Stimulated activated CD4-positive, alpha-beta T cell treated with anti-CD3 and anti-CD28 coated beads, TNF-alpha, amount 100 ng/mL, for 48 hours (primary cell): ENCODE measurements at places on chromosomes 5 and 9.

GRCh38 chr5:20610681-20611080 lies 622.7 kb upstream of the CDH18 start:
- no peak for DNase-seq

DNA sequence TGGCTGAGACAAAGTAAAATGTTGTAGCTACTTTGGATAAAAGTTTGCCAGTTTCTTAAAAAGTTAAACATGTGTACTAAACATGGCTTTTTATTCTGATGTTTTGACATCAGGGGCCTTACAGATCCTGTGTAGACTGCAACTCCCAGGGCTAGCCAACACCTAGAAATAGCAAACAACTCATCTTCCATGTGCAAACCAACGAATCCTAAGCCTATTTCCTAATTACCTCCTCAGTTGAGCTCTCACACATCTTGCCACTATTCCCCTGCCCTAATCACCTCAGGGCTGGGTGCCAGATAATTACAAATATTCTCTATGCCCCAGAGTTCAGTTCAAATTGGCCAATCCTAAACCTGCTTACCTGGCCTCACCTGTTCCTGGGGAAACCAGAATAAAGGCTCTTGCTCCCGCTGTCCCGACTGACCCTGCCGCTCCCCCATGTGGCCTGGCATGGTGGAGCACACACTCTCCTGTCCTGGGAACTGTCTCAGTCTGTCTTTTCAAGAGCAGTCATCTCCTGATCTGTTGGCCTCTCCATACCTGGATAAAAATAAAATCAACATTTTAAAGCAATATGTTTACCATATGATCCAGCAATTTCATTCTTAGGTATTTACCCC lies 37.1 kb upstream of the FAM169A start:
- no peak for DNase-seq

GRCh38 chr9:72554221-72554641 lies 32.8 kb downstream of the TMC1 start:
- no peak for DNase-seq

DNA sequence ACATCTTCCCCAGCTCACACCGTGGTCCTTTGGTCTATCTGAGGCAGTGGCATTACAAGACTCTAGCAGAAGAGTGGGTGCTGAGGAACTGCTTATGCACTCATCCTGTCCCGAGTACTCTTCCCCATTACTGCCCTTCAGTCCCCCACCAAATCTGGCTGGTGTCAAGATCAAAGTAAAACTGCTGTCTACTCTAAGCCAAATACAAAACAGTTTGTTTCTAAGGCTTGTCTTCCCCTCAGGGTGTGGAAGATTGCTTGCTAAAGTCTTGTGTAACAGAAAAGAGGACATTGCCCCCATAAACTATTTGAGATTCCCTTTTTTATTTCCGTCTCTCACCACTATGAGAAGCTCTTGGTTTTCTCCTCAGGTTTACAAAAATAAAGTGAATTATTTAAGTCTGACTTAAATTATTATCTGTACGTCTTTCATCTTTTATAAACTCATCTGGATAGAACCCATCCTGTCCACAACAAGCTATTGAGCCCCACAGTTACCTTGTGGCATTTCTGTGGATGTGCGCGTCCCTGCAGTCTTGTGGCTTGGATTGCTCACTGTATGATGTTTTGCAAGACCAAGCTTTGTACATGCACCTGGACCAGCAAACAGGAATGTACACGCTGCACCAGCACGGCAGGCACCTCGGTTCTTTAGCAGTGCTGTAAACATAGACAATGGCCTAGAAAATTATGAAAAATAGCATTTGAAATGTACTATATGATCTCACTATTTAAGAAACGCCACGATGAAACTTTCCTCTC lies 61.0 kb downstream of the CYSTM1 start:
- no peak for DNase-seq

DNA sequence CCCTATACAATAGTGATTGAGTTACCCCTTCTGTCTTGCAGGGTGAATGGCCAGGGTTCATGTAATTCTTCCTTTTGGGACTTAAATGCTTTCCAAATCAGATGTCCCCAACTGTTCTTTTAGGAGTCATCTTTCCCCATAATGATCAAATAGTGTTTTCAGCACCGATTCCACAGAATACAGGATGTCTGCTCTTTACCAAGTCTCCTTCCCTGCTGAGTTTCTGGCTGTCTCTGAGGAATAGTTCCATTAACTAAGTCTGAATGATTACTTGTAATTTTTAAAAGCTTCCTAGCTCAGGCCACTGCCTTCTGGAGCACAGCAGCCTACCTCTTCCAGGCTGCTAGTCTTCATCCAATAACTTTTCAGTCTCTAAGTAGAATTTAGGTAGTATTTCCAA lies 630.7 kb upstream of the ZNF608 start:
- DNase-seq = no peak

GRCh38 chr9:87831159-87831558 lies 51.5 kb upstream of the SPATA31E1 start:
- no peak for DNase-seq

DNA sequence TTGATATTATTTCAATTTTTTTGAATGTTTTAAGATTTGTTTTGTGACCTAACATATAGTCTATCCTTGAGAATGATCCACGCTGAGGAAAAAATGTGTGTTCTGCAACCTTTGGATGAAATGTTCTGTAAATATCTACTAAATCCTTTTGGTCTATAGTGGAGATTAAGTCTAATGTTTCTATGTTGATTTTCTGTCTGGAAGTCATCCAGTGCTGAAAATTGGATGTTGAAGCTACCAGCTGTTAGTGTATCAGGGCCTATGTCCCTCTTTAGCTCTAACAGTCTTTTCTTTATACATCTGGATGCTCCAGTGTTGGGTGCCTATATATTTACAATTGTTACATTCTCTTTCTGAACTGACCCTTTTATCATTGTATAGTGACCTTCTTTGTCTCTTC lies 422.3 kb downstream of the TMEM232 start:
- DNase-seq = no peak

DNA sequence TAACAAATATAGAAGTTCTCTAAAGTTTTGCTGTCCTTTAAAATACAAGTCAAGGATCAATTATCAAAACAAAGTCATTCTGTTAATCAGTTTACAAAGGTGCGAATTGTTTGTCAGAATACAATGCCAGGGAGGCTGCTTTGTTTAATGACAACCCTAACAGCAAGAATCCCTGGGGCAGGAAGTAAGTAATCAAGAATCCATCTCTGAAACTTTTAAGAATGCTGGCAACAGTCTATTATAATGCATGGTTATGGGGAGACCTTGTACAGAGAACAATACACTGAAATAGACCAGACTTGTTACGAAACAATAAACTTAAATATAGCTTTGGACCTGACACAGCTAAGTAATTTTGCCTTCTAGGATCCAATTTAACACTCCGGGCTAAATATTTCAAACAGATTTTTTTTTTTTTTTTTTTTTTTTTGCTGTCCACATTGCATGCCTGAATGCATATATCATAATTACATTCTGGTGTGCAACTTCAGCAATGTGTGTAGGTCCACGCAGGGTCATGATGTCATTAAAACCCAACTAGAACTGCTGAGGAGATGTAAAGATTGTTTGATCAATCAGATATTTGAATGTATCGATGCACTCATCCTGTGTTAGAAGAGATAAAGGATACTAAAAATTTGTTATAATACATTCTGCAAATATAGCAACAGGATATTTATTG lies 421.3 kb downstream of the CETN3 start:
- no peak for DNase-seq

GRCh38 chr9:36603006-36603405 lies 30.3 kb downstream of the MELK start:
- no peak for DNase-seq

GRCh38 chr9:83538890-83539238 lies 663 bp upstream of the FRMD3 start:
- DNase-seq = no peak

DNA sequence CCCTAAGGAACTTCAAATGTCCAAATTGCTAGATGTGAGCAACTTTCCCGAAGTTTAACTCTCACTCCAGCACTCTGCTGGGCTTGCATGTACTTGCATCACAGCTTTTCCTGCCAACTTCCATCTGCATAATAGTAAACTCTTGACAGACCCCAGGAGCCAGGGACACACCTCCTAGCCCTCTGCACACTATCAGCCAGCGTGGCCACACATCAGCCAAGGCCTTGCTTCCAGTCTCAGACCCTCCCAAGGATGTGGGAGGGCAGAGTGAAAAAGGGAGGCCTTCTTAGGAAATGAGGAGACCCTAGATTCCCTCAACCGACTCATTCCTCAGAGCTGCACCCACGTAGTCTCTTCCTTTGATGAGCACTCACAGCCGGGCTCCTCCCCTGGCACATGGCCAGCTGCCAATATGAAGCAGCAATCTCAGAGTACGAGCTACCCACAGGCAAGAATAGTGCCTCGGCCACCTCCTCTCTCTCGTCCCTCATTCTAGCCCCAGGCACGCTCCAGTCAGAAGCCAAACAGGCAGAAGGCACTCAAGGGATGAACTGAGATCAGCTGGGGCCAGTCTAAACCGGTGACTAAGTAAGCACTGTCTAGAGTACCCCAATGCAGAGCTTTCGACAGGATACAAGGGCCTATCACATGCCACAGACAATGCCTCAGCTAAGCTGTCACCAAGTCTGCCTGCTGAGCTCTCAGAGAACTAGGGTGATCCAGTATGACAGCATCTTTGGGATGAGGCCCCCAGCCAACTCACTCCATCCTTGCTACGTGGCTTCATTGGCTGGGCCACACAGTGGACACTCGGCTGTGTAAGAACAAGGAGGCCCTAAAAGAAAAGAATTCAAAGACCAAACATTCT lies 2.3 kb downstream of the P4HA2 start:
- DNase-seq = peak; percentile 43

DNA sequence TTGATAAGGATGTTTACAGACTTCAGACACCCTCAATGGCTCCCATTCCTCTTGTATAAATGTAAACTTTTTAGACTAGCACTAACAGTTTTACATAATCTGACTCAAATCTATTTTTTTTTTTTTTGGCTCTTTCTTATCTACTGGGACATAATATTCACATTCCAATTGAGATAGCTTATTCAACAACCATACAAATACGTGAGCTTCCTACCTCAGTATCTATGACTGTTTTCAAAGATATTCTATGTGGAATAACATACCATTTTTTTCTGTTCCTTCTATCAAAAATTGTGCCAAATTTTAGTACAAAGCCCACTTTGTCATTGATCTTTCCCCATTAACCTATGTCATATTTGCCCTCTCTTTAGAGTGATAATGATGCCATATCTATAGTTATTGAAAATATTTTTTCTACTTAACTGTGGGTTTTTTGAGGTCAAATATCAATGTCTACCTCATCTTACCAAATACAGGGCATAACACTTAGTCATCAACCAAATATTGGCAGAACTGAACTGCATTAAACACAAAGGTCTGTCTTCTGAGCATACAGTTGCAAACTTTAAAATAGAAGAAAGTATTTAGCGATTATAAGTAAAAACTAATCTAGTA lies 482.6 kb downstream of the PTPRD start:
- no peak for DNase-seq

DNA sequence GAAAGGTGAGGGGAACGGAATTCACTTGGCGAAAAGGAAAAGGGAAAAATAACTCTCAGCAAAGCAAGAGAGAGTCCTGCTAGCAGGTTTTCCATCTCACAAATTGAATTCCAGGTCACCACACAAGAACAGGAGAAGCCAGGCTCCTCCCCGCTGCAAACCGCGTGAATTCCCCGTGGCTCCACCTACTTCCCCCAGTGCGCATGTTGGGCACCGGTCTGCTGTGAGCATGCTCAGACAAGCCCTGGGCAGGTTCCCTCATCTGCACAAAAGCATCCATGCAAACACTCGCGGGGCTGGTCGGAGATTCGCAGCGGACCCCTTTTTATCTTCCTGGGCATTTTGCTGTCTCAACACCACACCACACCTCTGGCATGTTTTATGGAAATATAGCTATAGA lies 58.5 kb upstream of the S1PR3 start:
- DNase-seq = no peak

DNA sequence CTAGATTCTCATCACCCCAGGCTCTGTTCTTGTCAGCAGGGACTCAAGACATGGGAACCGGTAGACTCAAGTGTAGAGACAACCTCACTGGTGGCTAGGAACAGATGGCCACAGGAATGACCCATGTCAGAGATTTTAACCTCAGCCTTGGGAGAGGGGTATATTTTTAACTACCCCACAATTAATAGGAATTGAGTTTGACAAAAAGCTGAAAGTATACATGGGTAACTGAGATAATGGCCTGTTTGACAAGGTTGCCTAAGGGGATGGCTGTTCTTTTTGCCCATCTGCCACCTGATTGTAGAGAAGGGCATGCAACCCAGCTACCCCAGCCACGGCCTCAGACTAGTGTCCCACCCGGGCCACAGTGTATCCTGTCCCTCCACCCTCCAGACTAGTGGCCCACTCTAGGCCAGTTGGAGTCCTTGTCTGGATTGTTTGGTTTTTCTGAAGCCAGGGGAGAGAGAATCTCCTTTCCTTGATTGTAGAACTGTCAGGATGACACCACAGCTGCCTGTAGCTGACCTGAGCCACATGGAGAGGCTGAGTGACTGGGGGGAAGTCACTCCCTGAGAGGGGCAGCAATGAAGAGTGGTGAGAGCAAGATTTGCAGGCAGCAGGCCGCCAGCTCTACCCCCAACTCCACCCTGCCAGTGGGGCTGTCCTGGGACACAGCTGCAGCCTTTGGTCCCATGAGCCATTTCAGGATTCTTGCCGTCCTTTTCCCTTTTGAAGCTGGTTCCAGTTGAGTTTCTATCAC lies 14.6 kb upstream of the ANGPTL2 start:
- no peak for DNase-seq

- no peak for DNase-seq
Observed at GRCh38 chr5:20615888-20616563, 628.0 kb upstream of the CDH18 start.

- no peak for DNase-seq
Observed at GRCh38 chr5:96017951-96018350, 56.3 kb upstream of the ELL2 start.

- DNase-seq = no peak
Observed at GRCh38 chr9:134555094-134555650, 86.4 kb upstream of the COL5A1 start.

DNA sequence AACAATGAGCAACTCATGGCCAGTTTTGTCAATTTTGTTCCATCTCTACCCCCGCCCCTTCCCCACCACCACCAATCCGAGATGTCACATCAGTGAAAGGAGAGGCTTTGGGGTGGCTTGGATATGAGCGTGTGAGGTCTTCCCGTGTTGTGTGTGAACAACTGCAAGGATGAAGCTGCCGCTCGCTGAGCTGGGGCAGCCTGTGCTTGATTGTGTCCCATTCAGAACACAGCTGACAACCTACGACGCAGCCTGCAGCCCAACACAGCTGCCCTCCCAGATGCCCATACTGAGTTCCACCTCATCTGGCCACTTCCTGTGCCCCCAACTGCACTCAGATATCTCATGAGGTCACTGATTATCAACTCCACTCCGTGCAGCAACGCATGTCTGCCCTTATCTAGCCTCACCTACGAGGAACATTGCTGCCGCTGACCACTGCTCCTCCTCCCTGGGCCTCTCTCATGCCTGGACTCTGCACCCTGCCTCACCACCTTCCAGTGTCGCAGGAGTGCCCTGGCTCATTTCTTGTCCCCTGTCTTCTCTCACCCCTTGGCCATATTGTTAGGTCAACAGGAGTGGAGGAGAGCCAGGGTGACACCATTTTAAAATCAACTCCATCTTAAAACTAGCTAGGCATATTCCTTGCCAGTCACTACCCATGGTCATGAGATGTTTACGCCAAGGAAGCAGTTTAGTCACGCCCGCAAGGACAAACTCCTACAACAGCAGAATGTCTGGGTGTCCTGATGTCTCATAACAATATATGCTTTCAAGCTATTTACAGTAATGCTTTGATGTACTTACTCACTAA lies 7.3 kb upstream of the IL4 start:
- no peak for DNase-seq
